ENCODE measurements at places on chromosomes 12 and 14. TPM values are rescaled to one million over a fixed set of nuclear protein-coding genes. Genes with fewer than 3 reads are reported as not detected.

Gene RNASE1
- total RNA-seq = not detected

Gene USP44
- total RNA-seq = 0.50 TPM

Gene NIN
- total RNA-seq = 21.7 TPM

Gene DNAI7
- 0.17 TPM for total RNA-seq
